Cerebellar nuclear complex (tissue), 1 donor: ENCODE measurements at places on chromosomes 16 and 17.

DNA sequence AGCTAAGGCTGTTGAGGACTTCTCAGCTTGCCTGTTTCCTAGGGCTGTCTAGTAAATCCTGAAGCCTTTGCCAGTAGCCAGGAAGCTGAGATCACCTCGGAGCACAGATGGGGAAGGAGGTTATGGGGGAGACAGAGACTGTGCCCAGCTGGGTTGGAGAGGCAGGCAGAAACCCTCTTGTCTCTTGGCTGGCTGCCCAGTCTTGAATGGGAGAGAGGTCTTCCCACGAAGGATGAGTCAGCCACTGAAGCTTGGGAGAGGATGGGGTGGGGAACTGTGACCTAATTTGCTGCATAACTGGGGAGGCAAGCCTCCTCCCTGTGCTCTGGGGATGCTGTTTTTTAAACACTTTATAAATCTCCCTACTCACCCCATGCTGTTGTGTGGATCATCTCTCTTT lies 69.8 kb downstream of the SHISA9 start:
- no peak for DNase-seq

GRCh38 chr17:78107976-78108725 lies 20.4 kb downstream of the TMC6 start:
- DNase-seq, result no peak

DNA sequence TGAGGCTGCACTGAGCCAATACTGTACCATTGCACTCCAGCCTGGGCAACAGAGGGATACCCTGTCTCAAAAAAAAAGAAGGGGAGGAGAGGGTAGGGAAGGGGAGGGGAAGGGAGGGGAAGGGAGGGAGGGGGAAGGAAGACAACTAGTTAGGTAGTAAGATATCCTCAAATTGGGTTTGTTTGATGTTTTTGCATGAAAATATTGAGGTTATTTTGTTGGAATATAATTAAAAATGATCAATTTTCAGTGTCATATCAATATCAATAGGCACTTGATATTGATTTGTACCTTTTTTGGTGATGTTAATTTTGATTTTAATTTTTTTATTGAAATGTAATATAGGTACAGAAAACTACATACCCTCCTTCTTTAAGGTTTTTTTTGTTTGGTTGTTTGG lies 16.6 kb upstream of the PDP2 start:
- DNase-seq, result no peak

DNA sequence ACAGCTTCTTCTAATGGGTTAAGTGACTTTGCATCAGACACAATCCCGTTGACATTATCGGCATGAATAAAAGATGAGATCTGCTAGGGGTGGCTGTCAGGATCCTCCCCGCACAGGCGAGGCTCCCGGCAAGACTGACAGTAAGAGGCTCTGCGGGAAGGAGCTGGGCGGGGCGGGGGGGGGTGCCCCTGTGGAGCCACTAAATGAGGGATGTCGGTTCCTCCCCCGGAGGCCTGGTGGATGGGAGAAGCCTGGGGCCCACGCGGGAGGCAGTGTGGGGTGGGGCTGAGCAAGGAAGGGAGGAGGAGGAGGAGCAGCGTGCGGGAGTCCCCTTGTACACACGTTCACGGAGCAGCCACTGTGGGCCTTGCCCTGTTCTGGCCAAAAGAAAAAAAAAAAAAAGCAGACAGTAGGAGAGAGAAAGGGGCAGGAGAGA lies 190.9 kb upstream of the GSE1 start:
- DNase-seq, result no peak

- no peak for DNase-seq
Observed at GRCh38 chr17:77483128-77483598, 342.4 kb downstream of the SEC14L1 start.

- no peak for DNase-seq
Observed at GRCh38 chr16:10949424-10949970, 5.1 kb downstream of the CLEC16A start.

- DNase-seq, result no peak
Observed at GRCh38 chr17:75779987-75780889, 4.4 kb upstream of the UNK start.

DNA sequence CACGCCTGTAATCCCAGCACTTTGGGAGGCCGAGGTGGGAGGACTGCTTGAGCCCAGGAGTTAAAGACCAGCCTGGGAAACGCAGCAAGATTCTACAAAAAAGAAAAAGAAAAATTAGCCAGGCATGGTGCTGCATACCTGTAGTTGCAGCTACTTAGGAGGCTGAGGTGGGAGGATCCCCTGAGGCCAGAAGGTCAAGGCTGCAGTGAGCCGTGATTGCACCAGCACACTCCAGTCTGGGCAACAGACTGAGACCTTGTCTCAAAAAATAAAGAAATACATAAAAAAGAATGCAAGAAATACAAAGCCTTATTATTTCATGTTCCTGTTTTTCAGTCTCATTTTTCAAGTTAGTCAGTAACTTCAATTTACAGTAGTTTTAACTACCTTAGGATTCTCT lies 5.9 kb upstream of the CNOT1 start:
- no peak for DNase-seq

DNA sequence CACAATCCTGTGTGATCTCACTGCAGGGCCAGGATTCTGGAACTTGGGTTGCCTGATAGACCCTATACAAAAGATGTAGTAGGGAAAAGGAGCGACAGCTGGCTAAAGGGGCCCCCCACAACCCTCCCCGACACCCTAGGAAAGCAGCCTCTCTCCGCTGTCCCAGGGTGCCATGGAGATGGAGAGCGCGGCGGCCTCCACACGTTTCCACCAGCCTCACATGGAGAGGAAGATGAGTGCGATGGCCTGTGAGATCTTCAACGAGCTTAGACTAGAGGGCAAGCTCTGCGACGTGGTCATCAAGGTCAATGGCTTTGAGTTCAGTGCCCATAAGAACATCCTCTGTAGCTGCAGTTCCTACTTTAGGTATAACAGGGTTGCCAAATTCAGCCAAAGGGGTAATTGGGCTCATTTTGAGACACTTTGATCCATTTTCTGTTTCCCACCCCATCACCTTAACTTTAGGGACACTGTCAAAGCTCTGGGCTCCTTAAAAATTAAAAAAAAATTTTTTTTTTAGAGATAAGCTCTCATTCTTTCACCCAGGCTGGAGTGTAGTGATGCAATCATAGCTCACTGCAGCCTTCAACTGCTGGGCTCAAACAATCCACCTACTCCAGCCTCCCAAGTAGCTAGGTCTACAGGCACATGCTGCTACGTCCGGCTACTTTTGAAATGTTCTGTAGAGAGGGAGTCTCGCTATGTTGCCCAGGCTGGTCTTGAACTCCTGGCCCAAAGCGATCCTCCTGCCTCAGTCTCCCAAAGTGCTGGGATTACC lies at the start of gene KLHL10:
TSS of gene KLHL10 (plus strand) at position 65 of the 778 bp plus-strand sequence. CDS start at position 173, 108 bp downstream.
- DNase-seq, result no peak

GRCh38 chr17:491086-492021 lies 138.7 kb upstream of the RPH3AL start:
- no peak for DNase-seq

GRCh38 chr16:4795181-4795827 lies at the start of gene SMIM22:
SMIM22 (plus strand) TSS chr16:4795369; CDS start chr16:4795735, 366 bp downstream.
- DNase-seq, result no peak

DNA sequence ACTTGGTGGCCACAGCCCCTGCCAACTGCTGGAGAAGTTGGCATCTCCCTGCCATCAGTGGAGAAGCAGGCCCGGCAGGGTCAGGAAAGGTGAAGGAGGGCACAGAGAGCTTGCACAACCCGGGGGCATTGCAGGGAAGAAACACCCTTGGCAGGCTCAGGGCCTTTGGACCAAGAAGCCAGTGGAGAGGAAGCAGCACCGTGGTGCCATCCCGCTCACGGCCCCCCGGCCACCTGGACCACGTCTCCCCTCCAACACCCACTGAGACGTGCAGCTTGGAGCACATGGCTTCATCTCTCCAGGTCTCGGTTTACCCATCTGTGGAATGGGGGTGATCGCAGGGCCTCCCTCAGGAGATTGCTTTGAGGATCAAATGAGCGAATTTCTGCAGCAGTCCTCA lies 158.1 kb downstream of the RBFOX3 start:
- DNase-seq, result no peak

- no peak for DNase-seq
Observed at GRCh38 chr17:55005520-55005919, 37.0 kb downstream of the STXBP4 start.

DNA sequence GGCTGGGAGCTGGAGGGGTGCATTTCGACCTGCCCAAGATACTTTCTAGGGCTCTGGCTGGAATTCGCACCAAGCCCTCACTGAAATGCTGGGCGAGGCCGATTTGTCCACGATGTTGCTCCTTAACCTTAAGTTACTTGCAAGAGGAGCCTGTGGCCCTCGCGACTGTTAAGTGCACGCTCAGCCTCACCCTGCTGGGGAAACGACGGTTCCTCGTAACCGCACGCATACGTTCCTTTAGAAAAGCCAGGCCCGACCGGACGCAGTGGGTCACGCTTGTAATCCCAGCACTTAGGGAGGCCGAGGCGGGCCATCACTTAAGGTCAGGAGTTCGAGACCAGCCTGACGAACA lies 607 bp upstream of the NCOR1 start:
- DNase-seq, result no peak

- DNase-seq, result no peak
Observed at GRCh38 chr17:9999919-10000695, 95.0 kb upstream of the RCVRN start.

GRCh38 chr17:8248751-8249607 lies at the start of gene PFAS:
PFAS (plus strand) TSS chr17:8249289; CDS start chr17:8253938, 4,649 bp downstream.
- DNase-seq, result peak; percentile 8

- DNase-seq, result no peak
Observed at GRCh38 chr17:20944014-20944865, 98.6 kb downstream of the USP22 start.

GRCh38 chr16:82040296-82040695 lies 5.2 kb downstream of the HSD17B2 start:
- no peak for DNase-seq

DNA sequence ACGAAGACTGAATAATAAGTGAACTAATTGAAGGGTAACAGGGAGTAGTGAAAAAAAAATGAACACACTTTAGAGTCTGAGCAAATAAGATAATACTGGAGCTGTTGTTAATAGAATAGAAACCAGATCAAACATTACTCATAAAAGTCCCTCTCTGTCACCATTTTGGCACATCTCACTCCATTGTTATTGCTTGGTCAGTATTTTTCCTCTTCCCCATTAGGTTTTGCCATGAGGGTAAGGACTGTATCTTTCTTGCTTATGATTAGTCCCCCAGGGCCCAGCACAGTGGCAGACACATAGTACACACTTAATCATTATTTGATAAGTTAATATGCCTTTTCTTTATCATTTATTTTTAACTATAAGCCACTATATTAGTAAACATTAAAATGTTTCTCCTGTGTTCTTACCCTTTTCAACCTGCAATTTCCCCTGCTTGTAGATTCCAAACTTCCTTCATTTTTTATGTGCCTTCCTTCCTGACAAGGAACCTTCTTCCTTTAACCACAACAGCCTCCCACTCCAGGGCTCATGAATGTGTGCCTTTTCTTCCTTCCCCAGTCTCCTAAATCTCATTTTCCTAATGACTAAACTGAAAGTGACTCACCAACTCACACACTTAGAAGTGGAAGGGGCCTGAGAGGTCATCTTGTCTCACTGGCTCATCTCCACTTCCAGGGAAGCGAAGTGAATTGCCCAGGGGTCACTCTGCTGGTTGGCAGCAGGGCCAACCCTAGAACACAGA lies 88.2 kb upstream of the HAS3 start:
- DNase-seq, result no peak

GRCh38 chr17:66654764-66655163 lies 180.2 kb upstream of the CACNG5 start:
- no peak for DNase-seq

- no peak for DNase-seq
Observed at GRCh38 chr17:81518113-81518784, 5.7 kb upstream of the ACTG1 start.

DNA sequence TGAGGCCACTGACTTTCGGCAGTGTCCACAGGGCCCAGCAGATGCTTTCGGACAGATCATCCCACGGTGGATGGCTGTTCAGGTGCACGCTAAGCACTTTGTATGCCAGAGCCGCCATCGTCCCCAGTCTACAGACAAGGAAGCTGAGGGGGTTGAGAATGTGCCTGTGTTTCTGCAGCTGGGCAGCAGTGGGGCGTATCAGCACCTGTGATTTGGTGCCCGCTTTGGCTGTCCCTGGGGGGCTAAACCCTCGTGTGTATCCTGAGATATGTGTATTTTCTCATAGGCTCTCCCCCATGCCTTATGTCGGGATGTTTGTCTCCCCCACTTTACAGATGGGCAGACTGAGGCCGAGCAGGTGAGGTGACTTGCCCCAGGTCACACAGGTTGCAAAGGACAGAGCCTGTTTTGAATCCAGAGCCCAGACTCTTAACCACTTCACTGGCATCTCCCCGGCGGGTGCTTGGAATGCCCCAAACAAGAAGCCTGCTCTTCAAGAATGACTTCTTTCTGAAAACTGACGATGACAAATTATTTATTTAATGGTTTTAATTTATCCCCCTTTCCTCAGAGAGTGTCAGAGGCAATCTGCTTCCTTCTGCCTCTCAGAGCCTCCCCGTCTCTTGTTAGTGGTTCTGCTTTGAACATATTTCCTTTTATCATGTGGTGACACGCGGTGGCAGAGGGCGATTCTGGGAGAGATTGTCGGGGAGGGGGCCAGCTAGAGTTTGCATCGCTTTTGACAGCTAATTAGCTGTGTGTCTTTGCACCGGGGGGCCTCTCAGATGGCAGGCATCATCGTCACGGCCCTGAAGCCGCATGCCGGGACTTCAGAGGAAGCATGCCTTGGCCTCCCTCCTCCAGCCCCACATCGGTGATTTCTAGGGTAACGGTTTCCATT lies 149.6 kb upstream of the CIBAR2 start:
- no peak for DNase-seq

- DNase-seq, result no peak
Observed at GRCh38 chr17:78166416-78166815, 2.0 kb upstream of the SYNGR2 start.

GRCh38 chr17:19386051-19386929 lies 700 bp downstream of the MFAP4 start:
- DNase-seq, result no peak

DNA sequence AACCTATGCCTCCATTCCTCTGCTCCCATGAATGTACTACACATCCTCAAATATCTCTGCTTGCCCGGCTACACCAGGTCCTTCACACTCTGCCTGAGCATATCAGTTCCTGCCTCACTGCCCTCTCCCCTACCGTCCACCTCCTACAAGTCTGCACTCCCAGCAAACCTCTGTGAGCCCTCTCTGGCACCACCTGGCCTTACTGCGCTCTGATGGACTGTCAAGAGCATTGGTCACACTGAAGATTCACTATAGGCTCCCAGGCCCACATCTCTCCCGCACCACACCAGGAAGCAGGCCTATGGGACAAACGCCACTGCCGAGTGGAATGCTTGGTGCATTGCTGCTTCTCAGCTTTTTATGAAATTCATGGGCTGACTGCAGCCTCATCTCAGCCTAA lies 8.9 kb downstream of the GINS2 start:
- no peak for DNase-seq

GRCh38 chr16:85514295-85514597 lies 98.9 kb upstream of the GSE1 start:
- DNase-seq, result no peak
